ENCODE measurements at places on chromosomes 12 and 14.

DNA sequence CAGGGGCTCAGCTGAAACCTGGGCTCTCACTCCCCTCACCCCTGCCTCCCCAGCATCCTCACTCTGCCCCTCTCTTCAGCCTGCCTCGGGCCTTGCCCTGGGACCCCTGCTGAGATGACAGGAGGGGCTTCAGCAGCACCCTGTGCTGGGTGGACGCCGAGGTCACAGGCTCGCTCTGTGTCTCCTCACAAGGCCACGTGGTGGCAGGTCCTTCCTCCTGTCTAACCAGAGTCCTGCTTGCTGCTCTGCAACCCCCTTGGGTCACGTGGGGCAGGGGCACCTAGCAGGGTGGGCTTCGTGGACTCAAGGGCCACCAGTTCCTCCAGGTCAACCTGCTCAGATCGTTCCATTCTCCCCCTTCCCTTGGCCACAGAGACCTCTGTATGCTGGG is 90.4 kb downstream of the TMEM121 start:
- DNase-seq = no peak

DNA sequence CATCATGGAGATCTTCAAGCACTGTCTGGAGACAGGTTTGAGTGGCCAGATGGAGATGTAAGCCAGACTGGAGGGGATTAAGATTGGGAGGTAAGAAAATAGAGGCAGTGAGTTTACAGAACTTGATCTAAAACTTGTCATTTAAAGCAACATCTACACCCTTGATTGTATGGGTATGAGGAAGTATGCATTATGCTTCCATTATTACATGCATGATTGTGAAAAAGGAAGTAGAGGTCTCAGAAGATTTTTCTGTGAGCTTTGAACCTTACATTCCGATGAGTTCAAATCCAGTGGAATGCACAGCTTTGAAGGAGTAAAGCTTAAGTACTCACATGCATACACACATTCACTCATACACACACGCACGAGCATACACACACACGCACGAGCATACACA is 550.8 kb downstream of the MED13L start:
- DNase-seq = no peak

DNA sequence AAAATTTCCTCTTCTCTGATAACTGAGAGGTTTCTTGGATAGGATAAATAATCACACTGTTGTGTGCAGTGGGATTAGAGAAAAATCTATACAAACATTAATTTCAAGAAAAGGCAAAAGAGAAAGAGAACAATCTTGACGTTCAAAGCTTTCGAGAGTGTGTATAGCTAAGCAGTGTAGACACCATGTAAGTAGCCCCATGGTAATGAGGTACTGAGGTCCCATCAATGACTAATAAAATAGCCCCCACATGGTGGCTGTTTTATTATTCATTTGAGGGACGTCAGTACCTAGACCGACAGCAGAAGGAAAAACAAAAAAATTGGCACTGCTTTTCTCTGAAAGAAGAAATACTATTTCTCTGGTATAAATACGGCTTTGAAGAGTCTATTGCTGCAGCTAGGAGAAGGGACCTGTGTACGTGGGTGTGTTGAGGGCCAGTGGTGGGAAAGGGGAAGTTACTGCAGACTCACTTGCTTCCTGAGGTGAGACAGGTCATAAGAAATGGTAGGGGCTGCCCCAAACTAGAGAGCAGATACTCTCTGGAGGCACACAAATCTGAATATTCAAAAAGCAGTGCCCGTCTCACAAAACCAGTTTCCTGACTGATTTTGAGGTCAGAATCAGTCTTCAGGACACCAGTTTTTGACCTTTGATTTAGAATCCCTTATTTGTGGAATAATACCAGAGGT is 339.8 kb downstream of the EMP1 start:
- no peak for DNase-seq

DNA sequence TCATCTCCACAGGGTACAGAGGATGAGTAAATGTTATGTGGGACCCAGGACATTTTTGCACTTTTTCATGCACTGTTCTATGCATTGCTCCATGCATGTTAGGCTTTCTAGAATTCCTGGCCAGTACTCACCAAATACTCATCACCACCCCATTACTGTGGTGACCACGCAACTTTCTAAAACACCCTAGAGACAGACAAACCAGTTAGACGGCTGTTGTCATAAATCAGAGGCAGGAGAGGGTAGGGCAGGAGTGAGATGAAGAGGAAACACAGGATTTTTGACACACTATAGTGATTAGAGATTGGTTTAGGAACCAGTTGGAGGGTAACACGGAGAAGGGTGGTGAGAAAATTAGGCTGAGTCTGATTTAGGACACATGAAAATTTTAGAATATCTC is 59.3 kb downstream of the IFNG start:
- DNase-seq = no peak

DNA sequence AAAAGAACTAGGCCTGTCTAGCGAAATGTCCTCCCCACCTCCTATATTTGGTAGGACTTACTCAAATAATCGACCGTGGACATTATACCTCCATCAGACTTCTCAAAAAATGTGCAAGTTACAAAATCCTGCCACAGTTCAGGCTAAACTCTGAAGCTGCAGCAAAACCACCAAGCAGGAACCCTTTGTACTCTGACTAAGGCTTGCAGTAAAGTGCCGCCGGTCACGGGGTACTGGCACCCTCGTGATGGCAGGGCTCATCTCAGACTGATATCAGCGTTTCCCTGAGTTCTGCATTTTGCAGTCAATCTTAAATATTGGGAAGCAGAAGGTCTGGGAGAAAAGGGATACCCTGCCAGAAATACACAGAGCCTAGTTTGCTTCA is 17.1 kb downstream of the SLC11A2 start:
- DNase-seq = peak; percentile 22

- DNase-seq = no peak
Measured at GRCh38 chr12:100601626-100602025, 28.1 kb downstream of the GAS2L3 start.

GRCh38 chr14:80211153-80212022 is at the start of gene DIO2:
Gene DIO2, minus strand, starts transcription at chr14:80211504. Its CDS starts 32 bp downstream, at chr14:80211472.
- DNase-seq = peak; percentile 35

DNA sequence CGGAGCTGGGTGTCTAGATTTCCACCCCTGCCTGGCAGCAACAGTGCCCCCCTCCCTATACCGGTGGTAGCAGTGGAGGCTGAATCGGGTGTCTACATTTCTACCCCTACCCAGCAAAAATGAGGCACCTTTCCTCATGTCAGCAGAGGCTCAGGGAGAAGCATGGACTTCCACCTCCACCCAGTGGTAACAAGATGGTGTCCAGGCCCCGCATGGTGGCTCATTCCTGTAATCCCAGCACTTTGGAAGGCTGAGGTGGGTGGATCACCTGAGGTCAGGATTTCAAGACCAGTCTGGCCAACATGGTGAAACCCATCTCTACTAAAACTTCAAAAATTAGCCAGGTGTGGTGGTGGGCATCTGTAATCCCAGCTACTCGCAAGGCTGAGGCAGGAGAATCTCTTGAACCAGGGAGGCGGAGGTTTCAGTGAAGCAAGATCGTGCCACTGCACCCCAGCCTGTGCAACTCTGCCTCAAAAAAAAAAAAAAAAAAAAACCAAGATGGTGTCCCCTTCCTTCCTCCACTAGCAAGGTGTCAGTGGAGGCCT is 35.5 kb upstream of the OR5AU1 start:
- DNase-seq = no peak

GRCh38 chr12:102314821-102315220 is 117.2 kb upstream of the PMCH start:
- DNase-seq = peak; percentile 7

DNA sequence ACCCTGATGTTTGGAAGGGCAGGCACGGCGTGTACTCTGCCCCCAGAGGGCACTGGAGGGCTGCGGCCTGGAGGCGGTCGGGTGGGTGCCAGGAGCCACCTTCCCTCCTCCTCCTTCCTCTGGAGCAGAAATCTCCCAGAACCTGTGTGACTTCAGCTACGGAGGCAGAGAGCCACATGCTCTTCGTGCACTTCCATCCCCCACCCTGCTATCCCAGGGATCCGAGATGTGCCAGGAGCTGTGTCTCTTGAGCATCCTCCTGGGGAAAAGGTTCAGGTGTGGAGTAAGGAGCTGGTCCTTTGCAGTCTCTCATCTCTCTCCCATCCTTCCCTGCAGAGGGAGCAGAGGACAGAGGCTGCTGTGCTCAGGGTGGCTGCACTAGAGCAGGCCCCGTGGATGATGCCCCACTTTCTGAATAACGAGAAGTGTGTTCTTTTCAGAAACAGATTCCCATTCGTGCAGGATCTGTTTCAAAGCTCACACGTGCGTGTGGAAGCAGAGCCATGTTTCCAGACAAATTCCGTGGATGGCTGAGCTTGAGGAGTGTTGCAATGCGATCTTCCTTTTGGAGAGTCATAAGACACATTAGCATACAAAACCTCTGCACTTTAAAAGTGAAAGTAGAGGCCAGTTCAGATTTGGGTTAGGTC is 162.9 kb downstream of the ADGRD1 start:
- DNase-seq = peak; percentile 32

DNA sequence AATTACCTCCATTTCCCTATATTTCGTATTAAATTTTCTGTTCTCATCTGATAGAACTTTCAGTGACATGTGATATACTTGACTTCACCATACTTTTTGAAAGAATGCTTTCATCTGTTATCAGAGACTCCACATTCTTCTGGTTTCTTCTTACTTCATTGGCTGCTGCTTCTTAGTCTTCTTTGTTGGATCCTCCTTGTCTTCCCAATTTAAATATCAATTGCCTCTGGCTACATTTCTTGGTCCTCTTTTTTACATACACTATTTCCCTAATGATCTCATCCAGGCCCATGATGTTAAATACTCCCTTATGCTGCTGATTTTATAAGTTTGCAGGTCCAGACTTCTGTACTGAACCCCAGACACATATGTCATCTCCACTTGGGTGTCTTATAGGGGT is 22.0 kb downstream of the OR5AU1 start:
- no peak for DNase-seq

DNA sequence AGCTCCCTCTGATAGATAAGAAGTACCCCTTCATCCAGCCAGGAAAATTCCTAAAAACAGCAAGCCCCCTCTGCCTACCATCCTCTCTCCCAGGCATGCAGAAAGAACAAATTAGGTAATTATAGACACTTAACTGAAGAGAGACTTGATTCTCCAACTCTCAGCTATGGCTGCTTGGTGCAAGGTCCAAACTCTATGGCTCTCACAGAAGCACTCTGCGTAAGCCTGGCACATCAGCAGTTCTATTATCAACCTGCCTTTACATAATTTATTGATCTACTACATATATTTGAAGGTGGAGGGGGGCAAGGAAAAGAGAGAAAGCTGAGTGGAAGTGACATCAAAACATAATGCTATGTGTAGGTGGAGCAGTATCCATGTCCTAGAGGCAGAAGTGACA is 1.1 kb upstream of the MYO1A start:
- no peak for DNase-seq

GRCh38 chr14:30600922-30601918 is 20.9 kb upstream of the SCFD1 start:
- DNase-seq = no peak

DNA sequence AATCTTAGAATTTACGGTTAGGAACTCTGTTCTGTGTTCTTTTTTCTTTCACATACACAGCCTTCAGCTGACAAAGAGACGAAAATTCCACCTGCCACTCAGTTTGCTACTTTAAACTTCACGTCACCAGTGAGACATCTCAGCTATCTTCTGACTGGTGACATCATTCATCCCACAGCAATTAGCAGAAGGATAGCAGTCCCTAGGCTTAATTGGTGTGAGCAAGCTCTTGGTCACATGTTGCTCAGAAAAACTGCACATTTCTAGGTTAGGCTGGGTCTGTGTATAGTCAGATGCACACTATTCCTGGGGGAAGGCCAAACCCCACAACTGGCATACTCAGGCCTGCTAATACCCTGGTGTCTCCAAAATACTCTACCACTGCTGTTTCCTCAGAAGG is 23.9 kb downstream of the SLC7A7 start:
- DNase-seq = peak; percentile 31

DNA sequence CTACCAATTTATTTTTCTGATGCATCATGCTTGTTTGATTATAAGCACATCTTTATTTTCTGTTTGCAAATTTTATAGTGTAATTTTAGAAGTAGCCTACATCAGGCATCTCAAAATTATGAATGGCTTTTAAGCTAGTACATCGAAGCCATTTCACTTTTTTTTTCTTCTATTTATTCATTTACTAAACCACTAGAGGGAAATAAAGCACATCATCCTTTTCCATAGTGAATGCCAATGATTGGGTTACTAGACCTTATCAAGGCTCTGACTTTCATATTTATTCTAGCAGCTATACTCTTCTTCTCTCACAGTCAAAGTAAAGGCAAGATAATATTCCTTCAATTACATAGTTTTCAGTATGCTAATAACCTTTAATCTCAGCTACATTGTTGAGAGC is 736.4 kb upstream of the LRFN5 start:
- no peak for DNase-seq

- no peak for DNase-seq
Measured at GRCh38 chr12:71070416-71071128, 87.2 kb downstream of the TSPAN8 start.

DNA sequence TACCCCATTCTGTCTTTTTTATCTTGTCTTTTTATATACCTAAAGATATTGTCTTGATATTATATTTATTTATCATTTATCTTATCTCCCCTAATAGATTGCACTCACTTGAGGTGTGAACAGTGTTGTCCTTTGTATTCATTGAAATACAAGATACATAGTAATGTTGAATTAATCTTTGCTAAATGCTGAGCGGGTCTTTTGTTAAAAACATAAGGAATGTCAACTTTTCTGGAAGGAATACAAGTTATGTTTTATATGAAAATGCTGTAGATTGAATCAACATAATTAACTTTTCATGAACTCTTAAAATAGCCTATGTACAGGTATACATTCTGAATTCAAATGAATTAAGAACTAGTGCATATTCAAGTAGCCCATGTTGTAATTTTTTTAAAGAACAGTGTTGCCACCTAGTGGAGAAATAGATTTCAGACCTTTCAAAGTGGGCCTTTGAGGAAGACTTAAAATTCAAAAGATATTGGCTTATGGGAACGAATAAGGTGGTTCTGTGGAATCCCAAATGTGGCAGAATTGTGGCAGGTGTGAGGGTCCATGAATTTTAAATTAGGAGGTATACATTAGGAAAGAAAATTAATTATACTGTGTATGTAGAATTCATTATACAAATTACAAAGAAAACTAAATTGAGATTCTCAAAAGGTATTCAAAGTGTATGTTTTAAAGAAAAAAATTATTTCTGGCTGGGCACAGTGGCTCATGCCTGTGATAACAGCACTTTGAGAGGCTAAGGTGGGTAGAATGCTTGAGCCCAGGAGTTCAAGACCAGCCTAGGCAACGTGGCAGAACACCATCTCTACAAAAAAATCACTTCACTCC is 19.1 kb downstream of the BBOF1 start:
- DNase-seq = peak; percentile 78

All from fibroblast of pulmonary artery (primary cell).